ENCODE measurements at places on chromosomes 5 and 9. TPM values are rescaled to one million over a fixed set of nuclear protein-coding genes. Genes with fewer than 3 reads are reported as not detected.

The ALDOB gene
- not detected for total RNA-seq

The THBS4 gene
- total RNA-seq, result 1.7 TPM

The NR6A1 gene
- total RNA-seq, result 0.47 TPM

The PCDHGA10 gene
- total RNA-seq, result 1.3 TPM

The TRAPPC13 gene
- total RNA-seq, result 19.6 TPM

The SEMA4D gene
- total RNA-seq, result 1.6 TPM
